ENCODE measurements at places on chromosomes 13 and 19. TPM values are rescaled to one million over a fixed set of nuclear protein-coding genes. Genes with fewer than 3 reads are reported as not detected.

The ZNF284 gene
- 2.6 TPM for total RNA-seq

The ARHGAP35 gene
- 14.1 TPM for total RNA-seq

DNA sequence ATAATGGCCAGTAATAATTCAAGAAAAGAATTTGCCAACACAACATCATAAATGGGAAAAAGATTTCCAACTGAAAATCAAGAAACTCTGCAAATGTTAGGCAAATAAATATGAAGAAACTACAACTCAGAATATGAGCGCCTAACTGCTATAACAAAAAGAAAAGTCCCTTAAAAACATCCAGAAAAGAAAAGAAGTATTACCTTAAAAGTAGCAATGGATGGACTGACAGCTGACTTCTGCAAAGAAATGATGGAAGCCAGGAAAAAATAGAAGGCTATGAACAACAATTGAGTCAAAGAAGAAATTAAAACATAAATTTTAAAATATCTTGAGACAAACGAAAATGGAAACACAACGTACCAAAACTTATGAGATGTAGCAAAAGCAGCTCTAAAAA is 482.3 kb upstream of the ZNF507 start:
- DNase-seq = no peak

DNA sequence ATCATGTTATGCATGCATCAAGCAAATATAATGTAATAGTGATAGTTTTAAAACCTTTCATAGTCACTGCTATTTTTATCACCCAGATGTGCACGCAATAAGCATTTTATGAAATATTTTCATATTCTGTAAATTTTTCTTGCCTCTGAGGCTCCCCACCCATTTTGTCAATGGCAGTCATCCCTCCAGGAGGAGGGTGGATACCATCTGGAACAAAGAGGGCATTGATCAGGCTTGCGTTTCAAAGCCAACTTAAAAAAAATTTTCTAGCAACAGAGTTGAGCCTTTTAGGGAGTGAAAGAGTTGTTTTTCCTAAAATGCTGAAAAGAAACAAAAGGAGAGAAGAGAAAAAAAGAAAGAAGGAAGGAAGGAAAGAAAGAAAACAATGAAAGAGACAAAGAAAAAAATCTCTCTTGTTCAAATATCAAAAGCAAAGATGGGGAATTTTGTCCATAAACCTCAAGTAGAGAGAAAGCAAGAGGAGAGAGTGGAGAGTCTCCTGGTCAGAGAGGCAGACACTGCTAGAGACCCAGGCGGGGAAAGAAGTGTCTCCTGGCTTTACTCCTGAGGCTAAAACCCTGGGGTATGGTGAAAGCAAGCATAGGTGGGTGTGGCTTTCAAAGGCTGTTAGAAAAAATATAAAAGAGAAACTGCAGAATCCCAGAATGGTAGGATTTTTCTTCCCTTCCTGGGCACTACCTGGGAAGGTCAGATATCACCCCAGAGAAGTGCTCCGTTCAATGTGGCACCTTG is 63.6 kb upstream of the KLF12 start:
- DNase-seq = no peak

DNA sequence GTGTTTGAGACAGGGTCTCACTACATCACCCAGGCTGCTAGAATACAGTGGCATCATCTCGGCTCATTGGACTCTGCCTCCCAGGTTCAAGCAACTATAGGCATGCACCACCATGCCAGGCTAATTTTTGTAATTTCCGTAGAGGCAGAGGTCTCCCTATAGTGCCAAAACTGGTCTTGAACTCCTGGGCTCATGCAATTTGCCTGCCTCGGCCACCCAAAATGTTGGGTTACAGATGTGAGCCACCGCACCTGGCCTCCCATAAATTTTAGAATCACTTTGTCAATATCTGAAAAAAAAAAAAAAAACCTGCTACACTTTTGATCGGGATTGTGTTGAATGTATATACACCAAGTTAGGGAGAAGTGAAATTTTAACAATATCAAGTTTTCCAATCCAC is 11.9 kb upstream of the PLEKHF1 start:
- no peak for DNase-seq

DNA sequence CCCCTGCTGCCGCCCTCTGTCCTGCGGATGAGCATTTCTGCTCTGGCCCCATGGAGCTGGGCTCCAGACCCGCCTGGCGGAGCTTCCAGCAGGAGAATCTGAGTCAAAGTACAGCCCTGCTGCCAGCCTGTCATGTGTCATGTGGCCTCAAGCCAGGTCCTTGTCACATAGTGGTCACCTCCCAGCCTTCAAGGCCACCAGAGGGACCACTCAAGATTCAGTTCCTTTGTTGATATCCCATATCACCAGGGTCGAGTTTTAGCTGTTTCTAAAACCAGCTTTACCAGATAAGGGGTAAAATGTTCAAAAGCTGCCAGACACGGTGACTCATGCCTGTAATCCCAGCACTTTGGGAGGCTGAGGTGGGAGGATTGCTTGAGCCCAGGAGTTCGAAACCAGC is 13.4 kb downstream of the THOP1 start:
- DNase-seq = peak; percentile 58

GRCh38 chr19:51006406-51006805 is 5.0 kb upstream of the KLK8 start:
- no peak for DNase-seq
